Activated T-helper 2 cell treated with anti-CD3 and anti-CD28 coated beads, Interferon-gamma antibody, Interleukin-2, Interleukin-4, amounts not matched to agents 10 μg/mL and 5 μg/mL and 100 μg/mL, durations not matched to agents 14 hours and 24 hours and 36 hours (primary cell): ENCODE measurements at places on chromosomes 6 and 20. TPM values are rescaled to one million over a fixed set of nuclear protein-coding genes. Genes with fewer than 3 reads are reported as not detected.

- peaks cover 39% of the 10 kb centered on the region for H3K27me3 ChIP-seq
- H3K27ac ChIP-seq = no peak overlapping the region
- DNase-seq = no peak
- H3K36me3 ChIP-seq = no peaks in the 10 kb centered on the region
- no peaks in the 10 kb centered on the region for H3K4me1 ChIP-seq
Observed at GRCh38 chr6:3383525-3383924, 73.3 kb downstream of the SLC22A23 start.

- no peak overlapping the region for H3K27ac ChIP-seq
- H3K4me1 ChIP-seq = peaks cover 3% of the 10 kb centered on the region
- no peaks in the 10 kb centered on the region for H3K36me3 ChIP-seq
- H3K27me3 ChIP-seq = peaks cover 20% of the 10 kb centered on the region
Observed at GRCh38 chr6:139475646-139476045, 101.2 kb upstream of the CITED2 start.

DNA sequence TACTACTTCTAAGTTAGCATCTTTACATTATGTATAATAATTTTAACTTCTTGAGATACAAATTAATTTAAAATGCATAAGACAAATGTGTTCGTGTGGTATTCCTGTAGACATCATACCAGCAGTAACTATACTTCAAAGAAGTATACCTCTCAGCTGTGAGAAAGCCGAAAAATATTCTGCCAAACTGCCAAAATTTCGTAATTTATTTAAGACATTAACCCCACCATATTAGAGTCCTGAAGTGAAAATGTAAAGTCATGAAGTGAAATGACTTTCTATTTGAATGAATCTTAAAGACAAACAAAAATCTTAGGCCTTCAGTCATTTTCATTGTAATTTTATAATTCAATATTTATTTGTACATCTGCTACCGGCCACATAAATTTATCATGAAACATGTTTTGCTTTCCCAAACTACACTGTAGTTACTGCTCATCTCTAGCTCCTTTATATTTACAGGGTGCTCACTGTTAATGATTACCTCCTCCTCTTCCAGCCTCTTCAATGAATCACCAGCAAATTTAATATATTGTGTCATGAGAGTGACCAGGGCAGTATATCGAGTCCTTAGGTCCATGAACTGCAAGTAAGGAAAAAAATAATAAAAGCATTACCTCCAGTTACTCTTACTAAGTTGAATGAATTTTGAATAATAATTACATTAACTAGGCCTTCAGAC, 18.5 kb downstream of the DST start:
- no peak overlapping the region for H3K27ac ChIP-seq
- H3K4me3 ChIP-seq = no peak overlapping the region
- no peaks in the 10 kb centered on the region for H3K36me3 ChIP-seq
- DNase-seq = no peak
- H3K4me1 ChIP-seq = no peaks in the 10 kb centered on the region

- no peaks in the 10 kb centered on the region for H3K4me1 ChIP-seq
- H3K27ac ChIP-seq = no peak overlapping the region
- H3K36me3 ChIP-seq = no peaks in the 10 kb centered on the region
Observed at GRCh38 chr6:112770308-112770707, 423.2 kb downstream of the RFPL4B start.

The OLIG3 gene
- total RNA-seq = not detected in 2 replicates

The SRSF12 gene
- 0.07 and 0.09 TPM in 2 replicates for total RNA-seq

The CDK19 gene
- total RNA-seq = 19.0 and 22.6 TPM in 2 replicates

The ANGPT4 gene
- total RNA-seq = not detected in 2 replicates
